NCI-H1417 (cell line): ENCODE measurements at places on chromosomes 2 and 18.
A peak's percentile ranks its signal among the peaks of the same experiment; 100 is the strongest.

DNA sequence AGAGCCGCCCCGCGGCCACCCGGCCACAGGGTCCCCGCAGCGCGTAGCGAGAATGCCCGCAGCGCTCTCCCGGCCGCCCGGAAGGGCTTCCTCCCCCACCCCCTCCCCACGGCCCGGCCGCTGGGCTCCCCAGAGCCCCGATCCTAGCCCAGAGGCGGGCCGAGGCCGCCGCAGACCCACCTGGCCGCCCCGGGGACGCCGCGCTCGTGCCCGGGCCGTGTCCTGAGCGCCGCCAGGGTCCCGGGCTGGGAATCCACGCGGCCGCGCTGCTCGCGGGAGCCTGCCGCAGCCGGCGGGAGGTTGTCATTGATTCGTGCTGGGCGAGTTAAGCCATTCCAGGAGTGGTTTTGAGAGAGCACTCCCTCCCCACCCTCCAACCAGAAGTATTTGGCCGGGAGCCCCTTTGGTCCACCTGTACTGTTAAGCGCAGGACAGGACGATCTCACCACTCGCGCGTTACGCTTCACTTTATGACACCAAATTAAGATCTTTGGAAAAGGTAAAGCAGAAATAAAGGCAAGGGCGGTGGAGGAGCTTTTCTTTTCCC, 206.4 kb upstream of the SMAD2 start:
- DNase-seq = peak; percentile 35

DNA sequence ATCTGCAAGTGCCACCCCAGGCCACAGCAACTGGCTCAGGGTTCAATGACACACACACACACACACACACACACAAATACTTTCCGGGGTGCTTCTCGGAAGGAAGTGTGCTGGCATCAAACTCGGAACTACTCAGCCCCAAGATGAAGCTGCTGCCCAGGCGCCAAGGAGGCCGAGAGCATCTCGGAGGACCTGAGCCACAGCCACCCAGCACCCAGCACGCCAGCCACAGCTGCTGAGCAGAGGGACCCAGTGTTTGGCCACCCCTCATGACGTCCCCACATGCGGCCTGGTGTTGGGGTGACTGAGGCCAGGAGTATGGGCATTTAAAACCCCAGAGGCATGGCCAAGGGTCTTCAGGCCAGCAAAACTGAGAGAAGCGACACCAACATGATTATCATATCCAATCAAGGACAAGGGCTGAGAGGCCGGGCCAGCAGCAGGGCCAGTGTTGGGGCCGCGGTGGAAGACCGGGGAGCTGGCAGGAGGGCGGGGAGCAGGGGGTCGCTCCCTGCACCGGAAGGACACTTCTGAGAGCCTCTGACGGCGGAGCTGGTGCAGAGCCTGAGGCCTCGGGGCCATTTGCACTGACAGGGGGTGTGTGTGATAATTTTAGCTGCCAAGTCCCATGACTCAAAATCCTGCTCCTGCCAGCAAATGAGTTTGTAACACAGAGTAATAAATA, 61.8 kb downstream of the BIN1 start:
- DNase-seq = no peak

GRCh38 chr2:10331702-10332401, 29.1 kb downstream of the HPCAL1 start:
- peak; percentile 48 for DNase-seq

DNA sequence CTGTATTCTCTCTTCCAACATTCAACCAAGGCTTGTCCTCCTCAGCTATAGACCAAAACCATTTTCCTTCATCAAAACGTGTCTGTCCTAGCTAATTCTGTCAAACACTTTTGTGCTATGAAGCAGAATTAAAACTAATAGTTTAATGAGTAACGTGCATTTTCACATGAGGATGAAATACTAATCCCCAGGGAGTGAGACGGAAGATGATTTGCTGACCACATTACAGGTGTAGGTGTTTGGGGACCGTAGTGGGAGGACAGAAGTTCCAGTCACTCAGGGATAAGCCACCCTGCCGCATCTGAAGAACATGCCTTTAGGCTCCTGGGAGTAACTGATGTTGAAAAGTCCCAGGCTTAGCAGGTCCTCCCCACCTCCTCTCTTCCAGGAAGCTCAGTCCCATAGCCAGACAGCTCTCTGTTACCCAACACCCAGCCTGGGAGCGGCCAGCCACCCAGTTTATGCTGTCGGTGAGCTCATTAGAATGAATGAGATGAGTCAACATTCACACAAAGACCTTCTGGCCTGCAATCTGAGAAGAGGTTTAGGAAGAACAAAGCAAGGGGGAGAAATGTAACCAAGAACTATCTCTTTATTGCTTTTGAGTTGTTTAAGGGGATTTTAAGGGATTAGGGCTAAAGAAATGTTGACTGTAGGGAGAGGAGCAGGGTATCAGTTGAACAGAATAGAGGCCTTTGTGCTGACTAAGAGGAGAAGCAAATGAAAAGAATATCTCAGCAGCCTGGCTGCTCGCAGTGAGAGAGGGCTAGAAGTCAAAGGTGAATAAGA, 122.5 kb downstream of the FOXI3 start:
- DNase-seq = peak; percentile 50

DNA sequence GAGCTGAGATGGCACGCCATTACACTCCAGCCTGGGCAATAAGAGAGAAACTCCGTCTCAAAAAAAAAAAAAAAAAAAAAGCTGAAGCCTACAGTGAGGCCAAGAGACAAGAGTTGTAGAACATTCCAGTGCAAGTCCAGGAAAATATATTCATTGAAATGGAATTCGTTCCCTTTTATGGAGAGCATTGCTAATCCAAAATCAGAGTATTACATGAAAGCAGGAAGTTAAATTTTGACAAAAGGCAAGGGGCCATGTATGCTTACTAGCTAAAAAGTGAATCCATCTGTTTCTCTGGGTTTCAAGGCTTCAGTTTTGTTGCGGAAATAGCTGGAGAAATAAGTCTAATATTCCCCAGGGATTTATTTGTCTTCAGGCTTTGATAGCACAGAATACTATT, 471.7 kb downstream of the THSD7B start:
- DNase-seq = no peak

GRCh38 chr18:36757081-36757480, 71.7 kb downstream of the TPGS2 start:
- peak; percentile 33 for DNase-seq

DNA sequence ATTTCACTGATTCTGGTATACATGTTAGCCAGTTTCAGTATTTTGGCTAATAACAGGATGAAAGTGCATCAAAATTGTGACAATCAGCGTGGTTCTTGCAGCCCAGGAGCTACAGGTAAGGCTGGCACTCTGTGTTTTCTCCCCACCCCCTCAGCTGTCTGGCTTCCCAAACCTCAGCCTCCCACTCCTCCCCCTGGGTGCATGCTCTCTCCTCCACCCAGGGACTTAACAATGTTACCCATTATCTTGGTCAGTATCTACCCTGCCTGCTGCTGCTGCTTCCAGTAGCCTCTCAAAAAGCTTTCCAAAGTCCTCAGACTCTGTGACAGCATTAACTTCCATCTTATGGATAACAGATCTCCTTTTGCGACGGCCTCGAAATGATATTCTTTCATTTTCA, 41.0 kb downstream of the TRABD2A start:
- no peak for DNase-seq

DNA sequence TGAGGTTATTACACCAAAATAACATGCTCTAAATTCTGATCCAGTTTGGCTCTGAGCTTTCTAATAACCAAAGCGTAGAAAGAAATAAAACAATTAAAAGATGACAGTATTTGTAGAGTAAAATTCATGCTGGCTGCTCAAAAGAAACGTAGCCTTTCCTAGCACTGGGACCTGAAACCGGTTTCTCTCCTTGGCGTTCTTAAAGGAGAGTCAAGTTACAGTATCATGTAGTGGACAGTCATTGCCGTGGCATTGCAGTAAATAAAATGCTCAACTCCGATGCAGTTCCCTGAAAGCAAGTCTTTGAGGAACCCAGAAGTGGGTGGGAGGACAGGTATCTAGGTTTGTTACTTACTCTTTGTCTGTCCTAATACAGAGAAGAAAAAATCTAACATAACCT, 52.7 kb upstream of the ITM2C start:
- no peak for DNase-seq

GRCh38 chr2:143110758-143111428, 18.3 kb upstream of the ARHGAP15 start:
- peak; percentile 86 for DNase-seq

DNA sequence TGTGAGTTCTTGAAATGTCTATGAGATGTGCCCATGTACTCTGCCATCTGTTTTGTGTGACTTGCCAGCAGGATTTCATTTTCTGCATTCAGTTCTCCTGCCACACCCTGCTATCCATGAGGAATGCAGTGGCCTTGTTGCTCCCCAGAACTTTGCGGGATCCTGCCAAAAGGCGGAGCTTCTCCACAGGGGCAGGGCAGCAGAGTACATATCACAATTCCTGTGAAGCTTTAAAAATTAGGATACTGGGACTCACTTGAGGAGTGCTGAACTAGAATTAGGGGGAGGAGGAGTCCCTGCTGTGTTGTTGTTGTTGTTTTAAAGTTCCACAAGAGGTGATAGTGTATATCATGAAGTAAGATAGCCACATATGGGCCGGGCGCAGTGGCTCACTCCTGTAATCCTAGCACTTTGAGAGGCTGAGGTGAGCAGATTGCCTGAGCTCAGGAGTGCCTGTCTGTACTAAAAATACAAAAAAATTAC, 76.4 kb downstream of the TANC1 start:
- DNase-seq = no peak

GRCh38 chr18:21081426-21081825, 30.2 kb downstream of the ROCK1 start:
- DNase-seq = no peak

DNA sequence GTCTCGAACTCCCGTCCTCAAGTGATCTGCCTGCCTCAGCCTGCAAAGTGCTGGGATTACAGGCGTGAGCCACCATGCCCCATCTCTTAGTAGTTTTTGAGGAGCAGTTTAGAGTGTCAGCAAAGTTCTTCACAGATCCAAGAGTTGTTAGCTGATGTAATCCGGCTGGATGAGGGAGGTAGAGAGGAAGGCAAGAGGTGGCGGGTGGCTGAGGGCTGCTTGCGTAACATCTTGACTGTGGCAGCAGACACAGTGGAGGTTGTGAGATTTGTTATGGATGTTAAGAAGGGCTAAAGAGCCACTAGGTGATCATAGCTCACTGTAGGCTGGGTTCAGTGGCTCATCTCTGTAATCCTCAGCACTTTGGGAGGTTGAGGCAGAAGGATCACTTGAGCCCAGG, 19.5 kb upstream of the FAM136A start:
- no peak for DNase-seq

- DNase-seq = no peak
Observed at GRCh38 chr2:223306371-223306770, 254.4 kb downstream of the KCNE4 start.

GRCh38 chr2:175769200-175769599, 232.9 kb downstream of the LNPK start:
- DNase-seq = no peak

- DNase-seq = no peak
Observed at GRCh38 chr18:70419526-70419925, 130.7 kb downstream of the SOCS6 start.

GRCh38 chr18:22975508-22975907, 42.4 kb downstream of the RBBP8 start:
- no peak for DNase-seq

GRCh38 chr18:62625019-62625418, 90.3 kb upstream of the PHLPP1 start:
- DNase-seq = no peak

DNA sequence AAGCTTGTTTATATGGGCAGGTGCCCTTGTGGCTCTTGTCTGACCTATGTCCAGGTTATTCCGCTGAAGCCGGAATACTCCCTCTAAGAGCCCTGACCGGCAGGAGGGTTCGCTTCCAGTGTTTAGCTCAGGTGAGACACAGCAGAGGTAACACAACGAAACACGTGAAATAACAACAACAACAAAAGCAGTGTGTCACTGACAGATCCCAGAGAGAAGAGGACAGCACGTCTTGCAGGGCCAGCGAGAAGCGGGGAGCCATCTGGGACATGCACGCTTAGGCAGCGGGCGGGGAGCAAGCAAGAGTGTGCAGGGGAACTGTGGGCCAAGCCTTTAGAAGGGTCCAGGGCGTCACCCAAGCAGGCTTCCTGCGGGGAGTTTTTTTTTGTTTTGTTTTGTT, 17.1 kb upstream of the ZDBF2 start:
- DNase-seq = no peak

DNA sequence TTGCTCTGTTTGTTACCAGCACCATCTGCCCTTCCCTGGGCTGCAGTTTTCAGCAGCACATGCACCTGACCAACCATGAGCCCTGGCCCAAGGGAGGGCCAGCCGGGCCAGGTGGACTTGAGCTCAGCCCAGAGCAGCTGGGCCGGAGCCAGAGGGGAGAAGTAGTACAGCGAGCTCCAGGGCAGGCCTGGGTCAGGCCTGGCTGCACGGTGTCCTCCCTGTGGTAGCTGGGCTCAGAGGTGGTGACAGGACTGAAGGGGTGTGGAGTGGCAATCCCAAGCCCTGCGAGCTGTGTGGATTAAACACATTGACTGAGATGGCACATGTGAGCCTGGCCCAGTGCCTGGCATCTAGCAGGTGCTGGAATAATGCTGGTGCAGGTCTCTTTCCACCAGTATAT, 222.2 kb downstream of the GLI2 start:
- DNase-seq = no peak

DNA sequence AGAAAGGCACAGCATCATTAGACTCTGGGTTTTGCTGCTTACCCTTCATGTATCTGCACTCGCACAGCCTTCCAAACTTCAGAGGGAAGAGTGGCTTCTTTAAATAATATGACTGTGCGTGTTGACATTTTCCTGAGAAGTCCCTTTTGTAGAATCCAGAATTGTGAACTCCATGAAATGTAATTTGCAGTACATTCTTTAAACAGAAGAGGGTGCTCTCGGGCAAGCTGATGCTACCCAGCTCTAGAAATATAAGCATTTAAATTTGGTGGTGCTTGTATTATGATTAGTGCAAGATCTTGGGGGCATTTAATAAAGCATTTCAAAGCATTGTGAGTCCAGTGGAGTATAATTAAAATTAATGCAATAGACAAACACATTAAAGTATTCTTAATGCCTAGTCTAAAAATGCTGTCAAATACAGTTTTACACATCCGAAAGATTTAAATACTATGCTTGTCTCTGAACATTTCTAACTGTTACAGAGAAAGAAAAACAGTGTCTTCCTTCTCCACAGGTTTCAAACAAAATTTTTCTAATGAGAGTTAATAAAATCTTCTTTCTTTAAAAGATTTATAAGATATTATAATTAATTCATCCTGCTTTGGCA, 17.3 kb upstream of the GTF2A1L start:
- peak; percentile 28 for DNase-seq

DNA sequence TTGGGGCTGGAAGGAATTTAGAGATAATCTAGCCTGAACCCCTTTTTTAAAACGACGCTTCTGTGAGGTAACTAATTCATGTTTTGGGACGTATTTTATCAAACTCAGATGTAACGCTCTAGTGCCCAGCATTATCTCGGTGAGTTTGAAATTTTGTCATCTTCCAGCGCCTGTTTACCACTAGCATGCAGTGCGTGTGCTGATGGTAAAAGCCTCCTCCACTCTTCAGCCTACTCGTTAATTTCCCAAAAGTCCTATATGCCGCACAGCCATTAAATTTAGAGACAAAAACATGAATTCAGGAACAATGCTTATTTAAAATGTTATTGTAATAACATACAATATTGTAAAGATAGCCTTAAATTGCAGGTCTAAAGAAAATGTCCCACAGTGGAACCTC, 2.8 kb downstream of the ZCCHC2 start:
- DNase-seq = no peak

- peak; percentile 94 for DNase-seq
Observed at GRCh38 chr18:10726198-10727068, 200.6 kb downstream of the NAPG start.
